ENCODE measurements at places on chromosomes 5 and 9. TPM values are rescaled to one million over a fixed set of nuclear protein-coding genes. Genes with fewer than 3 reads are reported as not detected.

DNA sequence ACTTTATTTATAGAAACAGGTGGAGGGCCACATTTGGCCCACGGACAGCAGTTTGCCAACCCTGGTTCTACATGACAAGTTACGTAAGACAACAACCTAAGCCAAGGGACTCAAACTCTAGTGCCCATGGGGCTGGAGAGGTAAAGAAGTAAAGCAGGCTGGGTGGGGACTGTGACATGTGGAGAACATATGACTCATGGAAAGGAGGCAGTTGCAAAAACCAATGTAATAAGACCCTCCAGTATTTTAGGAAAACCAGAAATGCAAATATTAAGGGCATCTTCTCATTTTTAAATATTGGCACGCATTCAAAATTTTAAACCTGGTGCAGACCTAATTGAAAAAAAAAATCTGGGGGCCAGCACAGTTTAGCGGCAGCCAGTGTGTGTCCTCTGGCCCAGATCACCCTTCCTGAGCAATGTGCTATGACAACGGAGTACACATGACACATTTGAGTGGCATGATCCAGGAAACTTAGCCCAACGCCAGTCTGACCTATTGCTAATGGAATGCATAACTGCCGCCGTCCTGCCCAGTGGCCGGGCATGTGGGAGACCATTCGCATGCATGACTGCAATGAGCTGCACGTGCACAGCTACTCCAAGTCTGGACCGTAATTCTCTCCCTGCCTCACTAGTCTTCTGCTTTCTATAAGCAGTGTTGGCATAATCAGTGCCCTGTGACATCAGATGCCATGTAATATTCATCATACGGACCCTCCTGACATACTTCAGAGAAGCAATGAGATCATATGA is 97.2 kb downstream of the SH3TC2 start:
- DNase-seq, result no peak

- no peak for DNase-seq
Measured at GRCh38 chr5:32230356-32231099, 56.4 kb upstream of the GOLPH3 start.

The SYK gene
- total RNA-seq, result 119 TPM

The IFNA2 gene
- total RNA-seq, result not detected

The CTXN3 gene
- not detected for total RNA-seq
